Chondrocyte (in vitro differentiated cells): ENCODE measurements at places on chromosomes 16 and 17. TPM values are rescaled to one million over a fixed set of nuclear protein-coding genes. Genes with fewer than 3 reads are reported as not detected.

The MYH1 gene
- total RNA-seq, result not detected in 3 replicates

The HEXD gene
- 10.8 to 17.7 TPM (median 11.2 TPM) in 3 replicates for total RNA-seq

The HOXB3 gene
- total RNA-seq, result 0.18 to 0.57 TPM in 2 of 3 replicates, not detected in the other

The ZSCAN10 gene
- total RNA-seq, result not detected in 3 replicates

The GRB7 gene
- total RNA-seq, result 0.46 to 0.68 TPM in 2 of 3 replicates, not detected in the other

DNA sequence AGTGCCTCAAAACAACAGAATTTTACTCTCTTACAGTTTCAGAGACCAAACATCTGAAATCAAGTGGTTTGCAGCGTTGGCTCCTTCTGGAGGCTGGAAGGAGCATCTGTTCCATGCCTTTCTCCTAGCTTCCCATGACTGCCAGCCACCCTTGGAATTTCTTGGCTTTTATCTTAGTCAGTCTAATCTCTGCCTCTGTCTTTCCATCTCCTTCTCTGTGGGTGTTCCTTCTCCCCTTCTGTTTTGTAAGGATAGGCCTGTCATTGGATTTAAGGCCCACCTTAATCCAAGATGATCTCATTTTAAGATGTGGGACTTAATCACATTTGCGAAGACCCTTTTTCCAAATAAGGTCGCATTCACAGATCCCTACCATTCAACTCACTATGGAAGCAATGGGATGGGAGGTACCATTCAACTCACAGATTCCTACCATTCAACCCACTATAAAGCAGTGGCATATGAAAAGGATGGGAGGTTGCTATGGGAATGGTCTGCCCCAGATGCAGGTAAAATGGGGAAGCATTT, 321.8 kb downstream of the WWOX start:
- no peak for DNase-seq

GRCh38 chr16:86979984-86980553, 337.1 kb downstream of the C16orf95 start:
- no peak for DNase-seq

DNA sequence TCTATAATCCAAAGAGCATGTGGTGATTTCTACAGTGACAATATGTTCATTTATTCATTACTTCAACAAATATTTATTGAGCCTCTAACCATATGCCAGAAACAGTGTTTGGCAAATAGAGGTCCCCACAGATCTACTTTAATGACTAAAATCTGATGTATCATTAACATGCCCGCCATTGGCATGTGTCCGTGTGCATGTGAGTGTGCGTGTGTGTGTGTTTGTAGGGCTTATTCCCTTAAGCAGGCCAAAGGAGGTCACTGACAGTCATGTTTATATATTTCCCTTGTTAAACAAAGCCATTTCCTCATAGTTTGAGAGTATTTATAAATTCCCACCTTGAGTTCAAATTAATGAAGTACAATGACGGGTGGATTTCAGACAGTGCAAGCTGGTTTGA, 174.4 kb upstream of the IRX6 start:
- DNase-seq, result no peak

- DNase-seq, result no peak
Measured at GRCh38 chr16:21279501-21279900, 1.4 kb upstream of the CRYM start.

GRCh38 chr17:71922439-71922838, 198.4 kb upstream of the SOX9 start:
- no peak for DNase-seq

GRCh38 chr16:17251496-17251895, 219.3 kb downstream of the XYLT1 start:
- DNase-seq, result no peak

DNA sequence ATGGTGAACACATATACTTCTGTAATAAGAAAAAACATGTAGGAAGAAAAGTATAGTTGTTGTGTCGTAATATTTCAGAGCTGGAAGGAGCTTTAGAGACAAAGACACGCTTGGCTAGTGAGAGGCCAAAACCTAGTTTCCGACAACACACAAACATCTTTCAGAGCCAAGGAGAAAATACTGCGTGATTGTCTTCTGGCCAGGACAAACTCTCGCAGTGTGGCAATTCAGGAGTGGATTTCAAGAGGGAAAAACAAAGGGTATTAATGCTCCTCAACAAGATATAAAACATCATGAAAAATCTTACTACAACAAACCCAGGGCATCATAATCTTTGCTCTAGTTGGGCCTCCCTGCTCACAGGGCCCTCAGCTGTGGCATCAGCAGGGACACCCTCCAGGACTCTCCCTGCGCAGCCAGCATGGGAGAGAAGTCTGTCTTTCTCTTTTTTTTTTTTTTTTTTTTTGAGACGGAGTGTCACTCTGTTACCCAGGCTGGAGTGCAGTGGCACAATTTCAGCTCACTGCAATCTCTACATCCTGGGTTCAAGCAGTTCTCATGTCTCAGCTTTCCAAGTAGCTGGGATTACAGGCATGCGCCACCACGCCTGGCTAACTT, 66.4 kb downstream of the CYB5B start:
- DNase-seq, result no peak

- no peak for DNase-seq
Measured at GRCh38 chr16:56594292-56594619, 4.9 kb downstream of the MT3 start.

DNA sequence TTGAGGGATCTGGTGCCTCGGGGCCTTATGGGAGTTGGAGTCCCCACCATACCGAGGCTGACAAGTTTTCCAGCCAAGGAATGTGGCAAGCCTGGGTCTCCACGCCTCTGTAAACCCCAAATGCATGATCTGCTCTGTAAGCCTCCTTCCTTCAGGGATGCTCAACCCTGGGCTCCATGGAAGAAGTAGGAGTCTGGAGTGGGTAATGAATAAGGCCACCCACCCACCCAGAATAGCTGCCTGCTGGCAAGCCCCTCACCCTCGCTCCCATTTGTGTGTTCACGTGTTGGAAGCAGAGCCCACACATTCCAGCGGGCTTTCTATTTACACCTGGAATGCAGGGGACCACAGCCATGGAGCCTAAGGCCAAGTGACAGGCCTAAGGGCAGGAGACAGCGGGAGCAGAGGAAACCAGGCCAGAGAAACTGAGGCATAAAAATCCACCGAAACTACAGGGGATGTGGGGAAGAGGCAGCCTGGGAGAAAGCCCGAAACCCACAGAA, 4.4 kb downstream of the DLG4 start:
- no peak for DNase-seq

- no peak for DNase-seq
Measured at GRCh38 chr17:79500745-79501618, 109.9 kb downstream of the RBFOX3 start.

DNA sequence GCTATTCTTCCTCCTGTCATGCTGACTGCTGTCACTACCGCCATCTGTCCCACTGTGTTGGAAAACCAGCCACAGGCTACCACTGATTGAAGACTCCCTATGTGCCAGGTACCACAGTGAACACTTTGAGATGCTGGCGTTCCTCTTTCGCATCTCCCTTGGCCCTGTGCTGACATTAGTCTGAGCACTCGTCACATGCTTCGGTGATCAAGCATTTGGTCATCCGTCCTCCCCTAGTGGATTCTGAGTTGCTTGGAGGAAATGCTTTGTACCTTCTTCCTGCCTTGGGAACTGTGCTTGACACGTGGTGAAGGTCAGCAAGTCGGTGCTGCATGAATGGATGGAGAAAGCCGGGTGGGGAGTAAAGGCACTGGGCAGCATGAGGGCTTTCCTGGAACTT, 260.1 kb downstream of the SNX29 start:
- no peak for DNase-seq

DNA sequence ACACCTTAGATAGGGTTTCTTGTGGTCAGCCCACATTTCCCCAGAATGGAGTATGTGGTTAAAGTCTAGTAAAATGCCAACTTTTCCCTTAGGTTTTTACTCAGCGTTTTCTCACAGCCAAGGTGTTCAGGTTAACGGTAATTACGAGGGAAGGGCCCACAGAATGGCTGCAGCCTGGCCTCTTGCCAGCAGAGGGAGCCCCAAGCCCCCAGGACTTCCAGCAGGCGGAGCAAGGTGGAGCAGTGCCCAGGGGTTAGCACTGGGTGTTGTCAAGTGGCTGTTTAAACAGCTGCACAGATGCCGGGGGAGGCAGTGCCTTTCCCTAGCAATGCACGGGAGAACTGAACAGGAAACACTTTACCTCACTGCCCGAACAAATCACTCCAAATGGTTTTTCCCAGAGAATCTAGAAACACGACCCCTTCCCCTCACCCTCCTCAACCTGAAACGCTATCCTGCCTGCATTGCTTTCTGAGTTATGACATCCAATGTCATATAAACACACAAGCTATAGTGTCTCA, 6.6 kb downstream of the PHB1 start:
- DNase-seq, result no peak

DNA sequence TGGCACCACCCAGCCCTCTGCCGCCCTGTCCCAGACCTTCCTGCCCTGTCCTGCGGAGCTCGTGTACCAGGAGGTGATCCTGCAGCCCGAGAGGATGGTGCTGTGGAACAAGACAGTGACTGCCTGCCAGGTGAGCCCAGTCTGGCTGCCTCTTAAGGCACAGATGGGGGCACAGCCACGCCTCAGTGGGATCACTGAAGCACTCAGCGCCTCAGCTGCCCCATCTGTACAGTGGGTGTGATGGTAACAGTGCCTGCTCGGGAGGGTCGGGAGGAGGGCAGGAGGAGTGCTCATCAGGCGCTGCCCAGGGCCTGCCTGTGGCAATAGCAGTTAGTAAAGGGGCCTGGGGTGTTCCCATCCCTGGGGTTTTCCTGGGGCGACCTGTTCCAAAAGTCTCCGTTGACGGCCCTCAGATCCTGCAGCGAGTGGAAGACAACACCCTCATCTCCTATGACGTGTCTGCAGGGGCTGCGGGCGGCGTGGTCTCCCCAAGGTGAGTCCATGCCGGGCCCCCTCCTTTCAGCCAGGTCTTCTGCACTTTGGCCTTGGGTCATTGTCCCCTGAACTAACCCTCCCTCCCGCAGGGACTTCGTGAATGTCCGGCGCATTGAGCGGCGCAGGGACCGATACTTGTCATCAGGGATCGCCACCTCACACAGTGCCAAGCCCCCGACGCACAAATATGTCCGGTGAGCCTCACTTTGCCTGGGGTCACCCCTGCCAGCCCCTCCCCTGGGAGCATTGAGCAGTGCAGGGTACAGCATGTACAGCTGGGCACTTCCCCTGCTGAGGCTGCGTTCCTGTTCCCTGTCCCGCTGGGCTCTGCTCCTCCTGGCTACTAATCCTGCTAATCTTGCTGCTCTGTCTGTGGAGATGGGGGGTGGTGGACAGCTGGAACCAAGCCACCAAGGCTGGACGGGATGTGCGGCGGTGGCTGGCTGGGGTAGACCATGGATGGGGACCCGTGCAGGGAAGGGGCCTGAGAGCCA, 4.5 kb upstream of the TCAP start:
- DNase-seq, result no peak

GRCh38 chr16:5364186-5364585, 266.6 kb upstream of the EEF2KMT start:
- no peak for DNase-seq
